Forelimb muscle (tissue), 1 donor: ENCODE measurements at places on chromosomes 4 and X. TPM values are rescaled to one million over a fixed set of nuclear protein-coding genes. Genes with fewer than 3 reads are reported as not detected.

Gene RNF150
- polyA plus RNA-seq, result 36.4 TPM

Gene SPARCL1
- polyA plus RNA-seq, result 224 TPM

Gene CT45A5
- polyA plus RNA-seq, result 0.89 TPM

Gene CPLX1
- 0.40 TPM for polyA plus RNA-seq

Gene WNK3
- 2.1 TPM for polyA plus RNA-seq

Gene CXXC4
- 1.8 TPM for polyA plus RNA-seq

Gene TMPRSS11B
- not detected for polyA plus RNA-seq

Gene MAGED2
- 941 TPM for polyA plus RNA-seq

DNA sequence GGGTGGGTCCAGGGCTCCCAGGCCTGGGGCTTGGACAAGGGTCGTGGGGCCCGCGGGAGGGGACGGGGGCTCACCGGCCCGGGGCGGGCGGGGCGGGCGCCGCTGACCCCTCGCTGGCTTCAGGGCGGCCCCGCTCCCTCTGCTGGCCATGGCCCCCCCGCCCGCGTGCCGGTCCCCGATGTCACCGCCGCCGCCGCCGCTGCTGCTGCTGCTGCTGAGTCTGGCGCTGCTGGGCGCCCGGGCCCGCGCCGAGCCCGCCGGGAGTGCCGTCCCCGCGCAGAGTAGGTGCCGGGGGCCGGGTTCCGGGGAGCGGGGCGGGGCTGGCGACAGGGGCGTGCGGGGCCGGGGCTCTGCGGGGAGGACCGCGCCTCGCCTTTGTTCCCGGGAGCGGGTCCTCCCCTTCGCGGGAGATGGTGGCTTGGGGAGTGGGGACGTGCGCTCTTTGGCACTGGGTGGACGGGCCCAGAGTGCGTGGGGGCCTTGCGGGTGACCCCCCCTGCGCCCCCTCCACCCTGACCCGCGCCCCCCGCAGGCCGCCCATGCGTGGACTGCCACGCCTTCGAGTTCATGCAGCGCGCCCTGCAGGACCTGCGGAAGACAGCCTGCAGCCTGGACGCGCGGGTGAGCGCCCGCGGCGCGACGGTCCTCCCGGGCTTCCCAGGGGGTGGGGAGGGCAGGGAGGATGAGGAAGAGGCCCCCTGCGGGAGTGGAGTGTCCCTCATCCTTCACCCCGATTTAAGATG is 16.8 kb upstream of the NAT8L start:
- DNase-seq, result no peak

GRCh38 chrX:40933132-40933705 is 152.0 kb upstream of the USP9X start:
- no peak for DNase-seq

DNA sequence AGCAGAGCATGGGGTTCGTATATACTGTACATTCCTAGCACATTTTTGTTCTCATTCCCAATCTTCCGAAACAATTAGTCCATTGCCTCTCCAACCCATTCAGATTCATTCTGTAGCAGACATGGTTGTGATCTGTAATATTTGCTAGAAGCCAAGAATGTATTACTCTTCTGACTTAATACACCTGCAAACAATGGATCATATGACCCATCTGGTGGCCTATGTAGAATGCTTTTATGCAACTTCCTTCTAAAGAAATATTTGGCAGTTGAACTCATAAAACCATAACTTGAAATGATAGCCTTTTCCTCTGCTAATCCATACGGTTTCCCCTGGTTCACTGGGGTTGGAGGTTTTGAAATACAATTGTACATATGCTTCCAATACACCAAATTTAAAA is 32.8 kb upstream of the SGMS2 start:
- DNase-seq, result no peak

DNA sequence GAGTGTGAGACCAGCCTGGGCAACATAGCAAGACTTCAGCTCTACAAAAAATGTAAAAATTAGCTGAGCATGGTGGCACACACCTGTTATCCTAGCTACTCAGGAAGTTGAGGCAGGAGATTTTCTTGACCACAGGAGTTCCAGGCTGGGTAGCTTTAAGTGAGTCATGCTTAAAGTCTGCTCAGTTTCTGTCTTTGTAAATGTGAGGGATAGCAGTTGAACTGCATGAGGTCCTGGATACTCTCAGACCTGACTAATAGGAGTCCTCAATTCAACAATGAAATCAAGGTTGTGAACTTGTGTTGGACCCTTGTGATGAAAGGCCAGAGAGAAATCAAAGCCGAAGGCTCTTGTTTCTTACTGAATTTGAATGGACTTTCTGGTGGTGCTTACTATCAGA is 45.2 kb downstream of the STARD8 start:
- no peak for DNase-seq

DNA sequence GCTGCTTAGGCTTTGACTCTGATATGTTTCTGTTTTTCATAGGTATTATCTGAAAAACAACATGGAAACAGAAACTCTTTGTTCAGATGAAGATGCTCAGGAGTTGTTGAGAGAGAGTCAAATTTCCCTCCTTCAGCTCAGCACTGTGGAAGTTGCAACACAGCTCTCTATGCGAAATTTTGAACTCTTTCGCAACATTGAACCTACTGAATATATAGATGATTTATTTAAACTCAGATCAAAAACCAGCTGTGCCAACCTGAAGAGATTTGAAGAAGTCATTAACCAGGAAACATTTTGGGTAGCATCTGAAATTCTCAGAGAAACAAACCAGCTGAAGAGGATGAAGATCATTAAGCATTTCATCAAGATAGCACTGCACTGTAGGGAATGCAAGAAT is 238.6 kb downstream of the RAPGEF2 start:
- DNase-seq, result no peak

DNA sequence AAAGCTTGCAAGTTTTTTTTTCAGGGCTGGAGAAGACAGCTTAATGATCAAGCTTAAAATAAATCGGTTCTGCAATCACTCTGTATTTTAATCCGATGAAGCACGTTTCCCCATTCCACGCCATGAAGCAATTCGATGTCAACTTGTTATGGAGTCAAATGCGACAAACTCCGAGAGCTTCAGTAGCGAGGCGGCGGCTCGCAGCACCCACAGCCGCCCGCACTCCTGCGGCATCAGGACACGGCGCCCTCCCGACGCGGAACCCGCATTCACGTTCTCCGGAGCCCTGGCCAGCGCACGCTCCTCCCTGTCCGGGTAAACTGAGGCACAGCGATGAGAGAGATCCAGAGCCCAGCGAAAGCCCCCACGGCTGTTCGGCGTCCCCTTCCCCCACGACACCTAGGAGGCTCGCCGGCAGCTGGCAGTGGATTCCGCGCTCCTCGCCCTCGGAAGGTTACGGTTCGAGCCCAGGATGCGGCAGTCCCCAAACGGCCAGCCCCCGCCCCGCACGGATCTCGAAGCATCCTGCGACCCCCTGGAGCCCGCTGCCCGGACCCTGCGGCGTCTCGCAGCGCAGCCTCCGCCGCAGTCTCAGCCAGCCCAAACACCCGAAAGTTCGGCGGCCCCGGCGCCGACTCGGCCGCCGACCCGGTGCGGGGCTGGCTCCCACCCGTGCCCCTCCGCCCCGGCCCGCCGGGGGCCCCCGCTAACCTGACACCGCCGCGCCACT is 507 bp downstream of the MFAP3L start:
- no peak for DNase-seq

- peak; percentile 70 for DNase-seq
Observed at GRCh38 chr4:7779432-7779768, 160.3 kb downstream of the AFAP1 start.

- no peak for DNase-seq
Observed at GRCh38 chr4:48329976-48330375, 11.4 kb upstream of the SLAIN2 start.

DNA sequence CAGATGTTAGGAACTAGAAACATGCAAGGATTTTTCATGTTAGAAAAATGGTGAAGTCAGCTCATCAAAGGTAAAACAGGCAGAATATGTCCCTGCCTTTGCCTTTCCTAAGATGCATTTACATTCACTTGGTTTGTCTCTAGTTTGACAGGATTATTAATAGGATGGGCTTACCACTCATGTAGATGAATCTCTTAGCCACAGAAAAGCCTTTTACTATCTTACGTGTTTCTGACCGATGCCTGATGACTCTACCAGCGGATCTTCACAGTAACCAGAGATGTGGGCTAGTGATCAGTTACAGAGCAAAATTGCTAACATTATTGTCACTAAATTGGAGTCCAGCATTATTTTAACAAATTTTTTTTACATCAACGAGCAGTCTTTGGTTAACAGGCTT is 187.6 kb downstream of the MAML3 start:
- no peak for DNase-seq

GRCh38 chr4:97411356-97411755 is 731.9 kb downstream of the STPG2 start:
- peak; percentile 5 for DNase-seq

DNA sequence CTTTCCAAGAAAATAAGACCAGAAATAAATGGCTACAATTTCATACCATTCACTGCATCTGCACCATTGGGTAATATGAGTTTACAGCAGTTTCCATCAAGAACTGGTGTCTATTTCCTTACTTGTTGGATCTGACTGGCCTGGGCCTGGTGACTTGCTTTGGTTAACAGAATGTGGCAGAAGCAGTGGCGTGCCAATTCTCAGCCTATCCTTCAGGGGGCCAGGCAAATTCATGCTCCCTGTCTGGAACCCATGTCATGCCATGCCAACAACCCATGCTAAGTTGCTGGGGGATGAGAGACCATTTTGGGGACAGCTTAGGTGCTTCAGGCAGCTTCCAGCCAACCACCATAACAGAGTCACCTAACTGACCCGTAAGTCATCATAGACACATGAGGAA is 656.7 kb downstream of the SPOCK3 start:
- no peak for DNase-seq

DNA sequence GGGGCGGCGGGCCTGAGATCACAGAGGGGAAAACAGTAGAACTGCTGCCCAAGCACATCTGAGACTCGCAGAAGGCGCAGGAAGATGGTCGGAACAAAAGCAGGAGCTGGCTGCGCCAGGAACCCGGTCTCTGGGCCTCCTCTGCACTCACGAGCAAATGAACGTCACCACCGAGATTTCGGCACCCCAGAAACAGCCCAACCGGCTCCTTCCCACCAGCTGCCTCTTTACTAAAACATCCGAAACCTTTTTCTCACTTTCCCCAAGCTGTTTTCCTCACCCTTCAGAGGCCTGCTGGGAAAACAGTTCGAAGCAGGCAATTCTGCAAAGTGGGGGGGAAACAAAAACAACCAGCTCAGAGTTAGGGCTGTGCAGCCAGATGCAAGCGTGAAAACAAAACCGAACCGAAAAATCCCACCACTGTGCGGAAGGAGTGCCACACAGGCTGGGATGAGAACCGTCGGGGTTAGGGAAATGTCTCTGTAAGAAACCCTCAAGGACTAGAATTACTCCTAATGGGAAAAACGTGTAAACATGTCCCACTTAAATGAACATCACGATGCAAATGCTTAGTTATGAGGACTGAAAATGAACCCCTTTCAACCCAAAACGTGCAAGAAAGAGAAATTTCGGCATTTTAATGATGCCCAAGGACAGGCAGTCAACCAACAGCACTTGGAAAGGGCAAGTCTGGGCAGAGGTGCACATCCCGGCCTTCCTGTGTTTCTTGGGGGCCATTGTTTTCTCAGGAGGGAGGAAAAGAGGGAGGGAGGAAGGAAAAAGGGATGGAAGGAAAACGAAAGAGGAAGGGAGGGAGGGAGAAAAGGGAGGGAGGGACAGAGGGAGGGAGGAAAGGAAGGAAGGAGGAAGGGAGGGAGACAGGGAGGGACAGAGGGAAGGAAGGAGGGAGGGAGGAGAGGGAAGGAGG is 15.8 kb downstream of the DHRSX start:
- DNase-seq, result no peak

GRCh38 chr4:121455285-121455684 is 74.5 kb upstream of the QRFPR start:
- no peak for DNase-seq

DNA sequence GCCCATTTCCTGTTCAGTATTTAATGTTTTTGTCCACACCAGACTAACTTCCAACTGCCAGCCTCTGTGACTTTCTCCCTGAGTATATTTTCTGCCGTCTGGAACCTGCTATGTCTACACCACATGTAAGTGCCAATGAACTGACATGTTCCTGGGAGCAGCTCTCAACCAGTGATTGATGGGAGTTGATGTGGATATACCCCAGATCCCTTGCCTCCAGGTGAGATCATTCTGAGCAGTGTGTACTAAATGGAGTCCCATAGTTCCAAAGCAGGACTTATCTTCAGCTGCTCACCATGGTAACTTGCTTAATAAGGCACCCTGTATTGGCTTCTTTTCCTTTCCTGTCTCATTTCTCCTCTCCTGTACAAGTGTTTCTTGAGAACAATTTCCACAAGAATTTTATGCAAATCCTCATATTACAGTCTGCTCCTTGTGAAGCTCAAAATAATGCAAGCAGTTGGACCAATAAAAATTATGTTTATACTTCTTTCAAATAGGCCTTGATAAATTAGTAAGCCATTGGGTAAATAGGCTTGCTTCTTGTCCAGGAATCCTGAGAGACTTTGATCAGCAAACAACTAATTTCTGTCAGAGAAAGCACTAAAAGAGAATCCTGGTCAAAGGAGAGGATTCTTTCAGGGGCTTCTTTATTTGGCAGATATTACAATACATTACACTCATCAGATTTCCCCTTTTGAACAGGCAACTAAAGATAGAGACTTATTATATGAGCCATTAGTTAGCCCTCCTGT is 911.7 kb upstream of the NDST4 start:
- DNase-seq, result no peak

DNA sequence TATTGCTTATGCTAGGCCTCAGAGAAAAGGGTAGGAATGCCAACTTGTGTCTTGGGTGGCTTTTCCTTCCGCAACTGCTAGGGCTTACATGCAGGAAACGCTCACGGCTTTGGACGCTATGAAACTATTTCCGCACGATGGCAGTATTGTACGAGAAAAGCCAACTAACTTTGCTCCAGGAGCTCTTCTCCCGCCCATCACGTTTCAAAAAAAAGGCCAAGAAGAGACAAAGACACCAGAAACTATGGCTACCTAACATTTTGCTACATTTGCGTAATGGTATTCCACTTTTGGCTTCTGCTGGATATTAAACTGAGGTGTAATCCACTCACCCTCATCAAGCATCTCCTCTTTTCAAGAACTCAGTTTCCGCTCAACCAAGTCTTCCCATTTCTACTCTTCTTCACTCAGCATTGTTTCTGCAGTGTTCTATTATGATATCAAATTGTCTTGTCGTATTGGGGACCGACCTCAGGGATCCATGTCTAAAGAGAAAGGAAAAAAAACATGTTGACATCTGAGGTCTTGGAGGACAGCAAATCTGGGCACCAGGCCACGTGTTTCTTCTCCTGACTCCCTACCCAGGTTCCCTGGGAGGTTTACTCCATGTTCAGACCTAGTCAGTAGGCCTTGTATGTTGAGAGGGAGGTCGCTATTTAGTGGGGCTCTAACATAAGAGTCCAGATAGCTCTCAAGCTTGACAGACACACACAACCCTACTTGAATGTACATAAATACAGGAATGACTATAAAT is 239.4 kb upstream of the STK26 start:
- DNase-seq, result peak; percentile 90

DNA sequence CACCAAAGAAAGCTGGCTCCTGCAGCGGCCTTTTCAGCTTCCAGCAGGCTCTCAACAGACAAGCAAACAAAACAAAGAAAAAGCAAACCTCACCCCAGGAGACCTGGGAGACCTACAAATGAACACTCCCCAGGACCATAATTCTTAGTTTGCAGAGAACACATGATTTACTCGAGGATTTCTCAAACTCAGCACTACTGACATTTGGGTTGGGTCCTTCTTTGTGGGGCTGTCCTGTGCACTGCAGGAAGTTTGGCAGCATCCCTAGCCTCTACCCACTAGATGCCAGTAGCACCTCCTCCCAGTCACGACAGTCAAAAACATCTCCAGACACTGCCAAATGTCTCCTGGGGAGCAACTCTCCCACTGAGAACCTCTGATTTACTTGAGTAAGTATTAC is 21.9 kb downstream of the APOO start:
- no peak for DNase-seq

- DNase-seq, result no peak
Observed at GRCh38 chrX:136941396-136942337, 61.1 kb upstream of the RBMX start.
